Astrocyte of the hippocampus (primary cell): ENCODE measurements at places on chromosomes 1 and 21.

- DNase-seq, result no peak
These were observed 191.8 kb upstream of the DPYD start for GRCh38 chr1:98112626-98113025.

DNA sequence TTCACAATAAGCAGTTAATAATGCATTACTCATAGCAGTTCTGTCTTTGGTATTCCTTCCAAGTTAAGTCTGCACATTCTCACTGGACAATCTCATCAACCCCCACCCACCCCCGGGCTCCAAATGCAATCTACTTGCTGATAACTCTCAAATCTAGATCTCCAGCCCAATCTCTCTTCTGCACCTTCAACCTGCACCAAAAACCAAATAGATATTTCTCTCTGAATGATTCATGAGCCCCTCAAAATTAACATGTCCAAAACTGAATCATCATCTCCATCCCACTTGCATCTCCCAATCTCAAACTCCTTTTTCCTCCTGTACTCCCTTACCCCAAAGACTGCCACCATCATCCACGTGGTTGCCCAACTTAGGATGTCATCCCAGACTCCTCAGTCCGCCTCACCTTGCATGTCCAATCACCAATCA lies 2.7 kb downstream of the DOCK7 start:
- DNase-seq, result no peak

- DNase-seq, result no peak
These were observed 100.2 kb upstream of the GNG4 start for GRCh38 chr1:235749755-235750300.

DNA sequence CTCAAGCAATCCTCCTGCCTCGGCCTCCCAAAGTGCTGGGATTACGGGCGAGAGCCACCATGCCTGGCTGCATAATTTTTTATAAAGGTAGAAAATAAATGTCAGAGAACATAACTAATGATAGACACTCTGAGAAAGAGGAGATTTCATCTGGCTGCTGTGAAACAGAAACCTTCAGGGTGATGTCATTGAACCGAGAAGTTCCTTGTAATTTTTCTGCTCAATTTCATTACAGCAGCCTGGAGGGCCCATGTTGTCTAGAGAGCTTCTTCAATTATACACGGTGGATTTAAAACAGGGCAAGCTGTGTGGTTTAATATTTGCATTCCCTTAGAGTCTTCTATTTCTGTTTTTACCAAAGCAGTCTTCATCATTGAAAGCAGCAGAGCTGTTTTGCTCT lies 64.3 kb upstream of the MORC3 start:
- no peak for DNase-seq

DNA sequence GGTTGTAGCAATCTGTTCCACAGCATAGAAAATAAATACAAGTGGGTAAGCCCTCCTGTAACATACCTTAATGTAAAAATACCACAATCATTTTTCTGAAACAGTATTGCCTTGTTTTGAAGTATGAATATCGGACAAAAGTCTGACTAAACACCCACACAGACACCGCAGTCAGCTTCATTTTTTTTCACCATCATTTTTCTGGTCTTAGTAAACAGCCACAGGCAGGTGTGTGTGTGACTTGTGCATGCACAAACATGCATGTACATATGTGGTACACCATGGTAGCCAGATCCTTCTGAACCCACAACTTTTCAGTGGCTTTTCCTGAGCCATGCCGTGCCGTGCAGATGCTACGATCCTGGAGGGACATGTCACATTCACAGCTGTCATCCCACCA lies 261.7 kb downstream of the PCP4 start:
- no peak for DNase-seq
